ENCODE measurements at places on chromosomes 6 and 20.

- DNase-seq: no peak
Observed at GRCh38 chr6:75748003-75748742, 866 bp upstream of the MYO6 start.

DNA sequence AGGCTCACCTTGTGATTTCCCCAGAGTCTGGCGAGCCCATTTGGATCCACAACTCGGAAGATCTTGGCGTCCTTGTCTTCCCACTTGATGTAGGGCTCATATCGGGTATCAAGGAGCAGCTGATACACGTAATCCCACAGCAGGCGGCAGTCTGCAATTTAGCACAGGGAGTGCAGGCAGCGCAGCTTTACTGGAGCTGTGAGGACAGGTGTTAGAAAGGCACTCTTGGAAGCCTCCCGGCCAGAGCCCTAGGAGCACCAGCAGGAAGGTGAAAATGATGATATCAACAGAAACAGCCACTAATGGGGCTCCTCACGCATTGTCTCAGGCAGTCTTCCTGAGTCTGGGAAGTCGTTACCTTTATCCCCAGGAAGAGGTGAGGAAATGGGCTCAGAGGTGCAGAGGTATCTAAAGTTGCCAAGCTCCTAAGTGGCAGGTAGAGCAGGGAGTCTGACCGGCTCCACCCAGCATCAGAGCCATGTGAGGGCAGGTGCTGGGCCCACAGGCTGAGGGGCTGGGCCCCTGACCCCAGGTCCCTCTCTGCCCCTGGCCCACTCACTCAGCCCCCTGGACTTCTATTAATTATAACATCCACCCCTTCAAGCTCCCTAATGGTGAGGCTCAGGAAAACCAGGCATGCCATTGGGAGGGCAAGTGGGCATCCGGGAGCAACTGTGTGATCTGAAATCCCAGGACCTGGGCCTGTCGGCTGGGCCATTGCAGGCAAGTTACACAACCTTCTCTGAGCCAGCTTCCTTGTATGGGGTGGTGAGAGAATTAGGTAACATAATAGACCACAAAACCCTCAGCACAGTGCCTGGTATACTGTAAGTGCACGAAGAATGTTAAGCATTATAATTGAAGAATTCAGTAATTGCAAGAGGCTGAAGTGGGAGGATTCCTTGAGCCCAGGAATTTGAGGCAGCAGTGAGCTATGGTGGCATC is 18.3 kb downstream of the ETV7 start:
- DNase-seq: peak; percentile 48

DNA sequence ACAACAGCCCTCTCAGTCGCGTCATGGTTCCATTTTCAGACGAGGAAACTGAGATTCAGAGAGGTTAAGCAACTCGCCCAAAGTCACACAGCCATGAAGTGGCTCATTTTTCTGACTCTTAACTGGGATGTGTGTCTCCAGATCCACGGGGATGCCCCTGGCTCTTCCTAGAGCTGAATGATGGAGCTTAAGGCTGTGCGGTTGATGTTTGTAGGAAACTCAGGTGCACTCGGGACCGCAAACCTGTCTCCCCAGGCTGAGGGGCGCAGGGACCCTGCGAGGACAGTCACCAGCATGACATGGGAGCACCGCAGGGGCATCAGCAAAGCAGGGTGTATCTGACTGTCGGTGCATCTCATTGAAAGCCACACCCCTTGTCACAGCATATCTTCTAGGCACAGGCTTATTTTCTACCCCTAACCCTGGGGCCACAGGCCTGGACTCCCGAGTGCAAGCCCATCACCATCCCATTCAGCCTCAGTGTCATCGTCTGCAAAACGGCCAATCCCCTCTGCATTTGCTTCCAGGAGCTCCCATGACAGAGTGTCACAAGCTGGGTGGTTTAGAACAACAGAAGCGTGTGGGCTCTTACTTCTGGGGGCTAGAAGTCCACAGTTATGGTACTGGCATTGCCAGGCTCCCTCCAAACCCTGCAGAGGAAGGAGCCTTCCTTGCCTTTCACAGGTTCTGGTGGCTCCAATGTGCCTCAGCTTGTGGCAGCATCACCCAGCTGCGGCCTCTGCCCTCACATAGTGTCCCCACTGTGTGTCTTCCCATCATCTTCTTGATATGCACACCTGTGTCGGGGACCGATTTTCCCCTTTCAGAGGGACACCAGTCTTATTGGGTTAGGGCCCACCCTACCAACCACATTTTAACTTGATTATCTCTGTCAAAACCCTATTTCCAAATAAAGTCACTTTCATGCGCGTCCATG is 9.9 kb upstream of the ARHGAP40 start:
- no peak for DNase-seq

- no peak for DNase-seq
Observed at GRCh38 chr6:62086047-62086446, 200.0 kb downstream of the KHDRBS2 start.

DNA sequence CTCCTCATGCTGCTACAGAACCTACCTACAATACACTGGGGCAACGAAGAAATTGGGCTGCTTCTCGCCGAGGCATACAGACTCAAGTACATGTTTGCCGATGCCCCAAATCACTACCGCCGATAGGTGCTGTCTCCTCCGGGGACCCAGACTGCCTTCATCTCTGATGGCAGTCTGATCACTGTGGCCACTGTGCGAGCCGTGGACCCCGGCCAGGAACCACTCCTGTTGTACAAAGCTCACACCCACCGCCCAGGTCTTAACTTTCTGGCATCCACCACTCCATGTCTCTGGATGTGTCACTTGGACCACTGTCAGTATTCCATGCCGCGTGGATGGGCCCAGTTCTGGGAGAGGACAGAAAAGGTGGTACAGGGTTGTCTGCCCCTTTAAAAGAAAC is 22.7 kb upstream of the RNF8 start:
- DNase-seq: no peak

DNA sequence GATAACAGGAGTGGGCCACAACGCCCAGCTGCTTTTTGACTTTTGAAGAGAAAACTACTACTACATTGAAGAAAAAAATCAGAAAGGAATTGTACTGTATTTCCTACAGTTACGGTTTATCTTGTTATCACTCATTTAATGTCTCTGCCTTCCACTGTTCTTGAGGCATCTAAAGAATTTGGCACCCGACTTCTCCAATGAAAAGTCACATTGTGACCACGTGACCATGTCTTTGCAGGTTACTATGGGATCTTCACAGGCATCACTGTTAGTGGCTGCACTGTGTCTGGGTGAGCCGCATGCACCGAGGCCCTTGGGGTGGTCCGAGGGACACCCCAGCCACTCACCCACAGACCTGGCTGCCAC is 26.8 kb downstream of the RRBP1 start:
- no peak for DNase-seq

DNA sequence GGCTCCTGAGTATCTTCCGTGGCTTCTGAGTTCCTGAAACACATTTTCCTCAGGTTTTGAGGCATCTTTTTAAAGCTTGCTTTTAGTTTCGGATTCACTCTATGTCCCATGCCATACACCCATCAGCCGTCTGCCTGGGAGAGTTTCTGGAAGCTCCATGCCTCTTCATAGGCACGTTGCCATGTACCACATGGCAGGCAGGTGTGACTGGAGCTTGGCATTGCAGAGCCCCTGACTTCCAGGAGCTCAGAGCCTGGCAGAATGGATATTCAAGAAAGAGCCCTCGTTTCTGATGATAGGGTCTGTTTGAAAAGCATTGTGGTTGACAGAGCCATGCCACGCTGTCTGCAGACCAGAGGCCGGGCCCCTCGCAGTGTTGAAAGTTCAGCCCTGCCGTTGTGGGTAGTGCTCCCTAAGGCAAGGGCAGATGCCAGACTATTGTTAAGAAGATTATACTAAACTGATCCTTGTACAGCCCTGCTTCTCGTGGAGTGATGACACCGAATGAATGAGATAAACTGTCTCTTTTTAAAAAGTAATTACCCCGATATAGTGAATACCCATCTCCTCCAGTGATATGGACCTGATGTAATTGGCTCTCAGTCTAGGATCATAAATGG is 100.0 kb downstream of the RPP40 start:
- no peak for DNase-seq

DNA sequence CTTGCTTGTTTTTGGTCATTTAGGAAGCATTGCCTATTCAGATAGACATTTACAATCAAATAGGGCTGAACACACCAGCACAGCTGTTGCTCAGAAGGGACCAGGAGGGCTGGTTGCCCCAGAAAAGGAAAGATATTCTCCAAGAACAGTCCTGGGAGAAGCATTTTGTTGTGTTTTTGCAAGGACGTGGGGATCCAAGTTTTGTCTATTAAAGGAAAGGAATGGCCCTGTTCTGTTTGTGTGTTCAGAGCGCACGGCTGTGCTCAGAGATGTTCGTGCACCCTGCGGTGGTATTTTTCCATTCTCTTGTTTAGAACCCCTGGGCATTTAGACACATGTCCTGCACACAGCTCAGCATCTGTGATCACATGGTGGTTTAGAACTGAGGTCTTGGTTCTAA is 82.5 kb downstream of the TXNDC5 start:
- DNase-seq: no peak

Measured in DMS79 treated with DMSO at 0.1 percent for 48 hours (cell line).